ENCODE measurements at places on chromosomes 13 and 19. TPM values are rescaled to one million over a fixed set of nuclear protein-coding genes. Genes with fewer than 3 reads are reported as not detected.

DNA sequence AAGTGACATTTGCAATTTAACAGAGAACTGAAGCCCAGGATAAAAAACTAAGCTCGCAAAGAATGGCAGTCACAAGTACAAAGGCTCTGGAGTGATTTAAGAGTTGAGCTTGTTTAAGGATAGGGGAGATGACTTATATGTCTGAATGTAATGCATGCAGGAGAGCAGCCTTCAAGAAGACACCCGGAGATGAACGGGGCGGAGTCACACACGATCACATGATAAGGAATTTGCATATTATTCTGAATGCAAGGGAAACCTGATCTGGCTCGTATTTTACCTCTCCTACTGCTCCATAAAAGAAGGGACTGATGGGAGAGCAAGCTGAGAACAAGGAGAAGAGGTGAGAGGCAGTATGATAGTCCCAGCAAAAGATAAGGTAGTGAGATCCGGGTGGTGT, 12.9 kb downstream of the TBC1D4 start:
- peaks cover 9% of the 10 kb centered on the region for H3K36me3 ChIP-seq
- no peaks in the 10 kb centered on the region for H3K27me3 ChIP-seq
- H3K4me3 ChIP-seq: no peak overlapping the region
- no peak for DNase-seq

DNA sequence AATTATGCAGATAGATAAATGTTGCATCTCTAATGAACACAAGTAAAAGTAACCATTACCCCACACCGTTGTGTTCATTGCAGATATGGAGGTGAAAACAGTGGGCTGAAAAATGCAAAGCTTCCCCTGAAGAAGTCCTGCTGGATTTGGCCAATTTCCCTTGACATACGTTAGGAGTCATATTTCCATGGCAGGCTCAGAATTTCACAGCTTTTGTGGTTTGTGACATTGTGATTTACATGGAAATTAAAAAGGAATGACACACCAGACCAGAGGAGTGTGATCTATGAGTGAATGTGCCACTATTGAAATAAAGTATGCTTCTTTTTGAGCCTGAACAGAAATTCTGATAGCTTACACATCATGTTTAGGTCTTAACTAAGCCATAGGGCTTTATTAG, 221.1 kb upstream of the TMTC4 start:
- H3K4me3 ChIP-seq: no peak overlapping the region
- no peaks in the 10 kb centered on the region for H3K36me3 ChIP-seq
- H3K27me3 ChIP-seq: no peaks in the 10 kb centered on the region
- no peak overlapping the region for H3K27ac ChIP-seq
- no peak for DNase-seq

DNA sequence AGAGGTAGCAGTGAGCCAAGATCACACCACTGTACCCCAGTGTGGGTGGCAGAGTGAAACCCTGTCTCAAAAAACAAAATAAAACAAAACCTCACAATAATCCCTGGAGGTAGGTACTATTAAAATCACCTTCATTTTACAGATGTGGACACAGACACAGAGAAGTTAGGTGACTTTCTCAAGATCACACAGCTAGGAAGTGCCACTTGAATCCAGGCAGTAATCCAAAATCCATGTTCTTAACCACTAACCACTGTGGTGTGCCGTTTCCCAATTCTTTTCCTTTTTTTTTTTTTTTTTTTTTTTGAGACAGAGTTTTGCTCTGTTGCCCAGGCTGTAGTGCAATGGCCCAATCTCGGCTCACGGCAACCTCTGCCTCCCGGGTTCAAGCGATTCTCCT, 9.0 kb downstream of the PPP1R14A start:
- H3K4me1 ChIP-seq: peaks cover 26% of the 10 kb centered on the region
- no peak overlapping the region for H3K4me3 ChIP-seq
- H3K27me3 ChIP-seq: peaks cover 16% of the 10 kb centered on the region
- no peak for DNase-seq
- no peaks in the 10 kb centered on the region for H3K36me3 ChIP-seq

The OXGR1 gene
- total RNA-seq: 0.42 TPM

- no peak overlapping the region for H3K4me3 ChIP-seq
- no peak overlapping the region for H3K27ac ChIP-seq
Observed at GRCh38 chr13:67090856-67091255, 139.3 kb downstream of the PCDH9 start.

The DCT gene
- total RNA-seq: 0.43 TPM

The F10 gene
- 1.0 TPM for total RNA-seq

DNA sequence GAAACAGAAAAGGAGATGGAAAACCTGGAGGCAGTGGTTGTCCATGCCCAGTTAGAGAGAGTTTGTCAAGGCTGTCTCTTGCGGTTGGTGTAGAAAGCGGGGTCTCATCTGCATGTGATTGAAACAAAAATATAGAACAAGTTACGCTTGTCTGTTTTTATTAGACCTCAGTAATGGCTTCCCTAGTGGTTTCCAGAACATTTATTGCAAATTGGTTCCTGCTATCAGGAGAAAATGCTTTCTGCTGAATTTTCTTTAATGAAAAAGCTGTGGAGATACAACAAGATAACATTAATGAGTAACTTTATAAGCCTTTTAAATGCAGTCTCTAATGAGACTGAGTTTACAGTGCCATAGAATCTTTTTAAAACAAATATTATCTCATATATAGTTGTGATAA, 378.0 kb downstream of the DACH1 start:
- DNase-seq: no peak
- H3K27ac ChIP-seq: peak overlapping the region; percentile 57
- peaks cover 9% of the 10 kb centered on the region for H3K36me3 ChIP-seq

GRCh38 chr13:75251188-75251587, 230.8 kb downstream of the TBC1D4 start:
- no peaks in the 10 kb centered on the region for H3K4me1 ChIP-seq
- no peaks in the 10 kb centered on the region for H3K36me3 ChIP-seq
- DNase-seq: no peak
- H3K27me3 ChIP-seq: no peaks in the 10 kb centered on the region
- no peak overlapping the region for H3K27ac ChIP-seq

- H3K36me3 ChIP-seq: no peaks in the 10 kb centered on the region
- no peak for DNase-seq
Observed at GRCh38 chr13:98781045-98781444, 28.6 kb upstream of the SLC15A1 start.

The KLF1 gene
- total RNA-seq: not detected

DNA sequence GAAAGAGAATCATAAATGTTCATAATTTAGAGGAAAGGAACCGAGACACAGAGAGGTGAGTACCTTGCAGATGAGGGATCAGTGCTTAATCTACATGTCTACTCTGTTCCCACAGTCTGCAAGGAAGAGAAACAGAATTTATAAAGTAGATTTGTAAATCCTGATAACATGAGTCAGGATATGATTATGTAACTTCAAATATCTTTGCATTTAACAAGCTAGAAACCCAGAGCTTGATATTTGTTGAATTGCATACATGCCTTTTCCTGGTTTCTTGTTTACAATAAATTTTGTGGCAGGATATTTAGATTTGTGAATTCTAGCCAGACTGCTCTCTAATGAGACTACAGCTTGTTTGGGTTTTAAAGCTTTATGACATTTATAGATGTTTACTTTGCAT, 219.2 kb downstream of the ENOX1 start:
- no peak overlapping the region for H3K4me3 ChIP-seq
- no peaks in the 10 kb centered on the region for H3K27me3 ChIP-seq
- H3K36me3 ChIP-seq: no peaks in the 10 kb centered on the region
- no peak for DNase-seq
- H3K4me1 ChIP-seq: peaks cover 11% of the 10 kb centered on the region
- no peak overlapping the region for H3K27ac ChIP-seq

DNA sequence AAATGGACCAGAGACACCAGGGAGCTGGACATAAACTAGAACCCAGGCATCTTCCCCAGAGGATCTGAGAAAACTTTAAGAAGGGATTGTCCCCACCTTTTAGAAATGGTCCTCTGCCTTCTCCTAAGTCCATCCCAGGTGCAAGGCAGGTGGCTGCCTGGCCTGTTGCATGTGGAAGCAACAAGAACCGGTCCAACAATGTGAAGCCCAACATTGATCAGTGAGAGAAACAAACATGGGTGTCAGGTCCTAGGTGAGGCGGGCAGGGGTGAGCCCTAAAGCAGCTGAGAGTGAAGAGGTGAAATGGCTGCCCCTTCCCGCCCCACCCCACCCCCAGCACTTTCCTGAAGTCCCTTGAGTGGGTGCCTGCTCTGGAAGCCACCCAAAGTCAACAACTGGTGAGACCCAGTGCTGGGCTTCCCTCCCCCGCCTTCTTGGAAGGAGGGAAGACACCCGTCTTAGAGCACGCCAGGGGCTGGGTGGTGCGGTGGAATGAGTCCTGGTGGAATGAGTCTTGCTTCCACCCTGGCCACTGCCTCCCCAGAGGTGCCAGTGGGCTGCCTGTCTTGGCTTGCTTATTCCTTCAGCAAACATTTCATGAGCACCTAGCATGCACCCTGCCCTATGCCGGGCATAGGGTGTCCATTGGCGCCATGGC, 1.7 kb downstream of the AP1M1 start:
- no peak overlapping the region for H3K27ac ChIP-seq
- no peaks in the 10 kb centered on the region for H3K36me3 ChIP-seq
- DNase-seq: no peak
- H3K27me3 ChIP-seq: no peaks in the 10 kb centered on the region

- DNase-seq: no peak
- no peaks in the 10 kb centered on the region for H3K27me3 ChIP-seq
- H3K36me3 ChIP-seq: peaks cover 6% of the 10 kb centered on the region
- H3K27ac ChIP-seq: no peak overlapping the region
- no peaks in the 10 kb centered on the region for H3K4me1 ChIP-seq
- H3K4me3 ChIP-seq: no peak overlapping the region
Observed at GRCh38 chr13:102856557-102856956, 10.7 kb downstream of the ERCC5 start.

The NLRP4 gene
- total RNA-seq: not detected

DNA sequence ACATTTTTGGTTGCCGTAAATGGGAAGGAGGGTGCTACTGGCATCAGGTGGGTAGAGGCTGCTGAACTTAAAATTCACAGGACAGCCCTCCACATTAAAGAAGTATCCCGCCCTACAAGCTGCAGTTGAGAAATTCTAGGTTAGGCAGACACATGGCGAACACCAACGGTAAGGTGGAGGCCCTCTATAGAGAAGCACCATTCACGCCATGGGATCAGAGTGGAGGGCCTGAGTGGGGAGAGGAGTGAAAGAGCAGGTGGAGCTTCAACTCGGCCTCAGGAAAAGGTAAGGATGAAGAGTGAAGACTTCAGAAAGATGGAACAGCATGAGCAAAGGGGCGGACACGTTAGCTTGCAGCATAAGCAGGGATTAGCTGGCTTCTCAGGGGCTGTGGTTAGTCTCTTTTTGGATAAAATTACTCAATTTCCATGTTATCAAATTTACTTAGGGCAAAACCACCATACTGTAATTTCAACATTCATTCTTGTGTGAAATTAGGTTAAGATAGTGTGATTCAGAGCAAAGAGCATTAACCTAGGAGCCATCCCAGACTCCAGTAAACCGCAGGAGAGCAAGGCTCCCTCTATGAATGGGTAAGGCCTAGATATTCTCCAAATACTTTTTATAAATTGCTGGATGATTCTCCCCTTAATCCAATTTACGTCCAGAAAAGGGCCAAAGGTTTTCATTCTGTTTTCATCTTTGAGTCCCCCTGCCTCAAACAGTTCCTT, 1.2 kb downstream of the EEF1AKMT1 start:
- peak overlapping the region; percentile 93 for H3K4me3 ChIP-seq
- no peak overlapping the region for H3K27ac ChIP-seq
- H3K4me1 ChIP-seq: peaks cover 17% of the 10 kb centered on the region

GRCh38 chr13:63948045-63948444, 2532.4 kb upstream of the PCDH20 start:
- no peak overlapping the region for H3K27ac ChIP-seq
- peaks cover 3% of the 10 kb centered on the region for H3K36me3 ChIP-seq
- H3K4me1 ChIP-seq: peaks cover 8% of the 10 kb centered on the region
- no peak for DNase-seq
- no peaks in the 10 kb centered on the region for H3K27me3 ChIP-seq

- no peak overlapping the region for H3K27ac ChIP-seq
- H3K36me3 ChIP-seq: no peaks in the 10 kb centered on the region
- no peak for DNase-seq
- H3K4me3 ChIP-seq: no peak overlapping the region
- no peaks in the 10 kb centered on the region for H3K4me1 ChIP-seq
- peaks cover 8% of the 10 kb centered on the region for H3K27me3 ChIP-seq
Observed at GRCh38 chr13:19591864-19592263, 30.5 kb upstream of the TPTE2 start.

DNA sequence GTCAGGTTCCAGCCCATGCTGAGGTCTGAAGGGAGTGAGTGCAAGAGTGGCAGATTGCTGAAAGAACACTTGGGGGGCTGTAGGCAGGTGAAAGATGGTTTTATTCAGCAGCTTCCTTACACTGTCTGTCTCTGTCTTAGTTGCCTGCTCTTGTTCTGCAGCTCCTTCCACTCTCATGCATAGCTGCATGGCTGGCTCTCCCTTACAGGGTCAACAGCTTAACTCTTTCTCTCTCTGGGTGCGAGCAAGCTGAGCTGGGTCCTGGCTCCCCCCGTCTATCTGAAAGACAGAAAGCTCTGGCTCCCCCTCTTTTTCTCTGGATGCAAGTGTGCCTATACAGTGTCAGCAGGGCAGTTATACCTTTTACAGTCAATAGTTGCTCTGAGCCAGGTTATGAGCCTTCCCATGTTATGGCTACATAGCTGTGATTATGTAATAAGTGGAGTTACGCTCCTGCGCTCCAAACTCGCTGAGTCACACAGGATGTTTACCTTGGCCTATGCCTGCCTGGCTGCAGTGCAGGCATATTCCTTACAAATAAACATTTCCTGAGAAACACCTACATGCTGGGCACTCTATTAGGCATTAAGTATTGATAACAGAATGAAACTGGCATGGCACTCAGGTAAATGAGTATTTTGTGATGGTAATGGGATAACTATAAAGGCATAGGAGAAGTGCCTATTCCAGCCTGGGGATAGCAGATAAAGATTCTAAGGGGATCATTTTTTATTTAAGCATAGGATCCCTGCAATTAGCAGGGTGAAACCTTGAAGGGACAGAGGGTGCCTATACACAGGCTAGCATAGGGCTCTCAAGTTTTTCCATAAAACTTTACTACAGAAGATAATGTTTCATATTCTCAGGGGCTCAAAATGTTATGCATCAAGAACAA, 826.9 kb upstream of the PCDH9 start:
- H3K36me3 ChIP-seq: peaks cover 4% of the 10 kb centered on the region
- H3K27ac ChIP-seq: no peak overlapping the region
- no peak for DNase-seq

- H3K4me3 ChIP-seq: no peak overlapping the region
- H3K27ac ChIP-seq: no peak overlapping the region
- no peak for DNase-seq
- no peaks in the 10 kb centered on the region for H3K27me3 ChIP-seq
Observed at GRCh38 chr13:103931331-103931845, 865.2 kb upstream of the SLC10A2 start.

The ZNF317 gene
- 40.9 TPM for total RNA-seq

The KIR2DL3 gene
- total RNA-seq: not detected

- peaks cover 19% of the 10 kb centered on the region for H3K4me1 ChIP-seq
- peaks cover 78% of the 10 kb centered on the region for H3K36me3 ChIP-seq
- H3K27me3 ChIP-seq: peaks cover 3% of the 10 kb centered on the region
- H3K4me3 ChIP-seq: peak within 1 kb of the TSS; percentile 100
- H3K27ac ChIP-seq: peak within 1 kb of the TSS; percentile 88
Observed at GRCh38 chr19:51887522-51888498, at the start of gene ZNF577. TSS of gene ZNF577 (minus strand) at chr19:51887951. CDS start at chr19:51880382, 7,569 bp downstream.

The LILRA1 gene
- total RNA-seq: not detected

The MAMSTR gene
- total RNA-seq: 2.6 TPM

The TEX30 gene
- total RNA-seq: 22.7 TPM
